ENCODE measurements at places on chromosomes 2 and 18.

GRCh38 chr2:179435566-179435965 is 170.9 kb upstream of the SESTD1 start:
- no peak for DNase-seq

- DNase-seq: no peak
Observed at GRCh38 chr18:74525741-74526140, 8.6 kb upstream of the CNDP1 start.

GRCh38 chr2:29123617-29124349 is 8.6 kb downstream of the CLIP4 start:
- peak; percentile 88 for DNase-seq

- DNase-seq: no peak
Observed at GRCh38 chr2:26632624-26633185, 8.5 kb downstream of the CIB4 start.

GRCh38 chr2:160609346-160609745 is 115.7 kb upstream of the RBMS1 start:
- DNase-seq: no peak

- DNase-seq: peak; percentile 41
Observed at GRCh38 chr2:241223211-241224017, 34.9 kb downstream of the ANO7 start.

- no peak for DNase-seq
Observed at GRCh38 chr18:48921305-48922225, 29.2 kb downstream of the SMAD7 start.

DNA sequence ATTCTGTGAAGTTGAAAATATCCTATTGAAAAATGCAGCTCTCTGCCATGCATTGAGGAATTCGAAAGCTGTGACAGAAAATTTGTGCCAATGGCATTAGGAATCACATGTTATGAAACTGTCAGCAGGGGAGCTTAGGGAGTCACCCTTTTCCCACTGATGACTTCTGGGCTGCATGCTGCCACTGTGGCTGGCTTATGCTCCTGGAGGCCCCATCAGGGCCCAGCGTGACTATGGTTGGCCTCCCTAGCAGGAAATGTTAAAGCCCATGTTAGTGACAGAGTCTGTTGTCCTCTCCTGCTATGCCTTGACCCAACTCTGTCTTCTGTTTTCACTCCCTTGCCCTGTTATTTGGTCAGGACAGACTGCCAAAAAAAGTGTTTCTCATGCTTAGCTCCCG is 139.5 kb upstream of the DAPL1 start:
- no peak for DNase-seq

- no peak for DNase-seq
Observed at GRCh38 chr18:47558110-47558750, 306.8 kb upstream of the SKOR2 start.

DNA sequence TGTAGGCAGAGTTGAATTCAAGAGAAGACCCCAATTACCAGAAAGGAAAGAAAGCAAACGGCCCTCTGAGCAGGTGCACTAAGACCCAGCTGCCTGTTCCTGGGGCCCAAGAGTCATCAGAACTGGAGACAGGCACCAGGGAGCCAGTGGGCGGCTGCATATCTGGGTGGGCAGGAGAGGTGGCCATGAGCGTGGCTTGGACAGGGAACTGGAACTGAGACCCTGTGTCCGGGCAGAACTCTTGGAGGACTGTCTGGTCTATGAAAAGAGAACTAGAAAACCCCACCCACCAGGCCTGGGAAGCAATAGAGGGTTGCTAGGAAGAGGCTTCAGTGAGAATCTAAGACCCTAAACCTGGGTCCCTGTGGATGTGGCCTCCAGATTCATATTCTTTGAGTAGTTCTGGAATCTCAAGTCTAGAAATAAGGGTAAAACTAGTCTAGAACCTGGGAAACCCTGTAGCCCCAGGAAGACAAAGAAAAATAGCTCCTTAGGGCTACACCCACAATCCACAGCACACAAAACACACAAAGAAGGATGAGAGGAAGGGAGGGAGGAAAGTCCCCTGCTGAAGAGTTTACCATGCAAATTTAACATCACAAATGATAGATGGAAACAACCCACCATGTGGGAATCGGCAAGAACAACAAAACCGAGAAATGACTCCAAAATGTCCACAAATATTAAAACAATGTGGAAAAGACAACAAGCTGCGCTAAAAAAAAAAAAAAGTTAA is 147.0 kb downstream of the HDAC4 start:
- DNase-seq: no peak

DNA sequence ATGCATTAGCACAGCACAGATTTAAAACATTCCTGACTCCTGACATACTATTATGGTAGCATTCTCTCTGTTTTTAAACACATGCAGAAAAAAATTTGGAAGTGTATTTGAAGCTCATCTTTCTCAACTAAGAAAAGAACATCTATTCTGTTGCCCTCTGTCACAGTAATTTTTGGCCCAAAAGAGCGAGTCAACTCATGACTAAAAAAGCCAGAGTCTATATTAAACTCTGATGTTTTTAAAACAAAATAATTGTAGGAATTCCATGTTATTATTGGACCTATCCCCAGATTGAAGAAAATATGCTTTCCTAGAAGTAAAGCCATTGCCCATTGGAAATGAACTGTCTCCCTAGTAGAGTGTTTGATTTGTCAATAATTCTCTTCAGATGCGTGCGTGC is 96.7 kb downstream of the CRIM1 start:
- DNase-seq: no peak

DNA sequence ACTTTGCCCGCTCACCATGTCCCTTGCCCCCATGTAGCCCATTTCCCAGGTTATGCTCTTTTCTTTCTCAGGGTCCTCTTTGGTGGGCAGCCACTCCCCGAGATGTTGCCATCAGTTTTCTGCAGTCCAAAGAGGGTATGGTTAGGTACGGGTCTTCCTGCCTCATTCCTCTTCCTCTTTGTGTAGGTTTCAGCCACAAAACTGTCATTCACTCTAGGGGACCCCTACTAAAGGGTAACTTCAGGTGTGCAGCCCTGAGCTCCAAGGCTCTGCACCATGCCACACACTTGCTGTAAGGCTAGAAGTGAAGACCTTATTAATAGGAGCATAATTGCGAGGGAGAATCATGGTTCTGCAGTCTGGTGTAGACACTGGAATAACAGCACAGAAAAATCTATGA is 99.8 kb upstream of the ZNF397 start:
- DNase-seq: no peak

DNA sequence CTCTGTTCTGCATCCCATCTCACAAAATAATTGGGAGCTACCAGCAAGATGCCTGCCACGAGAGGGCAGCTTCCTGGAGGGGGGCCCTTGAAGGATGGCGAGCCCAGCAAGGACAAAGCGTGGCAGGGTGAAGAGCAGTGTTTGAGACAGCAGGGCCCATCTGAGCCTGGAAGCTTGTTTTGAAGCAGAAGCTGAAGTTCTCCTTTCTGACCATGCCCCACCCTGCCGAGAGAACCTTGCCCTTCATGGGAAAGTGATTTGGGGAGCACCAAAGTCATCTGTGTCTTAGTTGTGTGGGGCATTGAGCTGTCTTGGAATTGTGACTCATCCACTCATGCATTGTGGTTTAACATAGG is 216.3 kb downstream of the BCL11A start:
- DNase-seq: no peak

DNA sequence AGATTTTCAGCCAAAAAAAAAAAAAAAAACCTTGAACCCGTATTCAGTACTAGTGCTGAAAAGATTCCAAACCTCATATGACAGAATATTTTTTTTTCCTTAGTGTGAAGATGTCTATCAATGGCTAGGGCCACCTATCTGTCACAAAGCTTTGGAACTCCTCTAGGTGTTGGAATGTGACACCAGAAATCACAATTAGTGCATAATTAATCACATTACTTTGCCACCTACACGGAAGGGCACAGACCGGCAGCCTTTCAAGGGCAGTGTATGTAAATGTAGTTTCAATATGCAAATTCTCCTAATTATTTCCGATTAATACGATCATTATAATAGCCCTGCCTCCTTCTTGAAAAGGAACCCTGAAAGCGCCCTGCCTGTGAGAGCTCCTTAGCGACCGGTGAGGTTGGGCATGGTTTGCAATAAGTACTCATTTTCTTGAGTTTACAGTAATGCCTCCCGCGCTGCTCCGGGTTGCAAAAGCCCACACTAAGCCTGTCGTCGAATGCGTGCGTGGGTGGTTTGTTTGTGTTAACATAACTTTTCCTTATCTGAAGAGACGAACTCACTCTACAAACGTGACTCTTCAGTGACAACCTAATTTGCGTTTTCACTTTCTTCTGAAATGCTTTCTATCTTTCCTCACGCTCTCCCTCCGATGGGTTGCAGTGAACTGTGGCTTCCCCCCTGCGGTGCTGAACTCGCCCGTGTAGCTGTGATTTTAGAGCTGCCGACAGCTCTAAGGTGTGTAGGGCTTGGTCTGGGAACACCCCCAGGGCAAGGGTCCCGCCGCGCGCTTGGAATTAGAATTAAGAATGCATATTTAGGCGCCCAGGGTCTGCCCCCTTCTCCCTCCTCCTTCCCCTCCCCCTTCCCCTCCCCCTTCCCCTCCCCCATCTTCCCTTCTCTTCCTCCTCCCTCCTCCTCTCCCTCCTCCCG is 765 bp upstream of the ID2 start:
- peak; percentile 69 for DNase-seq

GRCh38 chr18:8399138-8399537 is 210.1 kb upstream of the RAB12 start:
- no peak for DNase-seq

- no peak for DNase-seq
Observed at GRCh38 chr2:128635361-128635900, 316.8 kb upstream of the HS6ST1 start.

GRCh38 chr2:170113168-170113894 is 64.6 kb upstream of the MYO3B start:
- DNase-seq: no peak

GRCh38 chr2:119710281-119710680 is 31.3 kb downstream of the TMEM177 start:
- DNase-seq: no peak

- no peak for DNase-seq
Observed at GRCh38 chr2:144517866-144518747, 1.8 kb downstream of the ZEB2 start.

DNA sequence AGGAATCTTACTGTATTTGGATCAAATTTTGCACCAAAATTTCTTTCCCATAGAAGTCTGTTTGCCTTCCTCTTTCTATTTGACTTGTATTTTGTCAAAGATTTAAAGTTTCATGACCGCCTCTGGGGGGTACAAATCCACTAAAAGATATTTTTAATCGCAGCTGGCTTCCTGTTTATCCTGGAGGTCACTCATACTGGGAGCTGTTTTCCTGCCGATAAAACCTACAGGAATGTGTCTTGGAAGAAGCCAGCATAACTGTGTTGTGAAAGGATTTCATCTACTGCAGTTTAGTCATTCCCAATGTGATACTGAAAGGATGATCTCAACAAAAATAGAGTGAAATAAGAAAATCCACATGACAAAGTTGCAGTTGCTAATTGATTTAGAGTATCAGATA is 184.0 kb downstream of the RIT2 start:
- DNase-seq: no peak

DNA sequence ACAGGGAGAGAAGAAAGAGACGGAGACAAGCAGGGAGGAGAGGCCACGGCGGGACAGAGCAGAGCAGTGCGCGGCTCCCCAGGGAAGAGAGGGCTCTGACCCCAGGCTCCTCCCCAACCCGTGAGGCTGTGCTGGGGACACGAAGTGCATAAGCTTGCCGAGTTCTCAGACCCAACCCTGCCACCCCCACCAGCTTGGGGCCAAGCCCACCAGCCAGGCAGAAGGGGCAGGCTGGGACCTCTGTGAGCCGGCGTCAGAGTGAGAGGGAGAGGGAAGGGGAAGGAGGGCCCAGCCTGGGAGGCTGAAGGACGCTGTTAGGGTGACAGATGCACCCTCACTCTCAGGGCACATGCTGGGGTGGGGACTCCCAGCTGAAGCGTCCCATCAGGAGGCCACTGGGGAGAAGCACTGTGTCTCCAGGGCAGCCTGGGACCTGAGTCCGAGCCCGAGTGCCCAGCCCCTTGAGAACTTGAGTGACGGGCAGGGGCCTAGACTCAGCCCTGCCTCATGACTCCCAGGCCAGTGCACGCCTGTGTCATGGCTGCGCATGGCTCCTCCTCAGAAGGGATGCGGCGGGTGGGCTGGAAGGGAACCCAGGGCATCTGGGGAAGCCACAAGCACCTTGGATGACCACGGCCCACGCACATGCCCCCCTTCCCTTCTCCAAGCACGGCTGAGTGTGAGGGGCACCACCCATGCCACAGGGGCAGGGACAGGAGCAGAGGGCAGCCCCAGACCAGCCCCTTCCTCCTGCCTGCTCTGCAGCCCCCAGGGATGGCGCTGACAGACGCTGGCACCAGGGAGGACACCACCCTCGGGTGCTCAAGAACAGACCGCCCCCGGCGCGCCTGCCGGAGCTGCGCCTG is 31.0 kb downstream of the MTERF4 start:
- no peak for DNase-seq

GRCh38 chr18:47172476-47172875 is 3.7 kb downstream of the IER3IP1 start:
- no peak for DNase-seq

- no peak for DNase-seq
Observed at GRCh38 chr2:175025946-175026345, 20.8 kb upstream of the CHN1 start.

DNA sequence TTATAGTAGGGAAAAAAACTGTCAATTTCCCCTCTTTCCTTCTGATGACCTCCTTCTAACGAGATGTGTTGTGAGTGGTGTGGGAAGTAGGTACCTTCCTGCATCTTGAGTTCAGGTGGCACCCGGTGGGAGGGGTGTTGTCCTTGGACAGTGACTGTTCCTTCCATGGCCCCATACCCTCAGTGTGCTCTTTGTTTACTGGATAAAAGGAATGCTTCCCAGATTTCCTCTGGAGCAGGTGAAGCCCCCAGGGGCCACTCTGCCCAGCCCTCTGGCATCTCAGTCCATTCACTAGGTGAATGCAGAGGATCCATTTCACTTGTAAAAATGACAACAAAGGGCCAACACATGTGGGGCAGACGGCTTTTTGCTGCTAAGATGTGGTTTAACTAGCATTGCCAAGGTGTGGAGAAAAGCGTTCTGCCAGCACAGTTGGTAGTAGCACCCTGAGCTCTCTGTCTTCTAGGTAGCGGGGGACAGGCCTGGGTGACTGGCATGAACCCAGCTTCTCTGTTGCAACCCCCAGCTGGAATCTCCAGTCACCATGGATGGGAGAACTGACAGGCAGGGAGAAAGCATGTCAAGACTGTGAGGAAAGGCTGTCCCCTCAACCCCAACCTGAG is 6.9 kb downstream of the GDF7 start:
- no peak for DNase-seq

All from epithelial cell of esophagus (primary cell).